ENCODE measurements at places on chromosomes 13 and 19. TPM values are rescaled to one million over a fixed set of nuclear protein-coding genes. Genes with fewer than 3 reads are reported as not detected.
A peak's percentile ranks its signal among the peaks of the same experiment; 100 is the strongest.

- peak; percentile 85 for DNase-seq
These were observed at the start of gene LPAR2 for GRCh38 chr19:19627621-19628500. LPAR2 (minus strand) TSS chr19:19628220; CDS start chr19:19627275, 945 bp downstream.

DNA sequence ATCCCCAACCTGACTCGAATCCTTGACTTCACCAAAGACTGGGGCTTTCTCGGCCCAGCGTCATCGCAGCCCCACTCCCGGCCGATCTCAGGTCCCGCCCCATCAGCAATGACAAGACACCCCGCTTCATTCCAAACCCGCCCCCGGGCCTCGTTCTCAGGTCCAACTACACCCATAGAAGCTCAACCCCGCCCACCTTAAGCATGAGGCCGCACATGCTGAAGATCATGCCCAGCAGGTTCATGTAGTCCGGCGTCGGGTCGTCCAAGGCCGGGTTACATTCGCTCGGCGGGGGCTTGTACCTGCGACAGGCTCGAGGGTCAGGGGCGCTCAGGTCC lies 2.3 kb downstream of the WDR83 start:
- peak; percentile 77 for DNase-seq

DNA sequence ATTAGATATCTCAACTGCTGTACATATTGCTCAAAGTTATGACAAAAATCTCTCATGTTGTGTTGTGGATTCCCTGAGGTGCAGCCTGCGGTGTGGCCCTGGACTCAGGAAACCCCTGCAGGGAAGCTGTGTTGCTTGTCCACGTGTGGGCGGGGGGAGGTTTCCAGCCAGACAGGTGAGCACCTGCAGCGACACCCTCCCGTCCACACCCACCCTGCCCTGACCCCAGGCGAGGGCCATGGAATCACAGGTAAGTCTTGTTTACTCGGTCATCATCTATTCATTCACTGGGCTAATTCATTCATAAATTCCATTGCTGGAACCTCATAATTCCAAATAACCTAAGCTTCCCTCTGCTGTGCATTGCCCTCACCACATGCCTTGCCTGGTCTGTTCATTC lies 14.1 kb downstream of the PLPP2 start:
- no peak for DNase-seq

- DNase-seq: peak; percentile 82
These were observed 6.5 kb upstream of the TIMM50 start for GRCh38 chr19:39474139-39474620.

- no peak for DNase-seq
These were observed 2.5 kb downstream of the ZNF552 start for GRCh38 chr19:57812226-57812625.

GRCh38 chr19:52007806-52008557 lies at the start of gene ZNF615:
ZNF615 (minus strand) TSS chr19:52008211; CDS start chr19:52003711, 4,500 bp downstream.
- DNase-seq: peak; percentile 94

DNA sequence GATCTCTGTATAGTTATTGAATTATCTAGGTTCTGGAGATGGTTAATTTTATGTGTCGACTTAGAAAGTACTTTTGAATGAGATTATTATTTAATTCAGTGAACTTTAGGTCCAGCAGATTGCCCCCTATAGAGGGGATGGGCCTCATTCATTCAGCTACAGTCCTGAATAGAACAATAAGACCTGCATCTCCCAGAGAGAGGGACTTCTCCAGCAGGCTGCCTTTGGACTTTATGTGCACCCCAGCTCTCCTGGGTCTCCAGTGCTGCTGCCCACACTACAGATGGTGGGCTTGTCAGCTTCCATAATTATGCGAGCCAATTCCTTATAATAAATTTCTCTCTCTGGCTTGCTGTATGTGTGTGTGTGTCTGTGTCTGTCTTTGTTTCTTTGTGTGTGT lies 39.3 kb upstream of the KL start:
- no peak for DNase-seq

GRCh38 chr13:35979361-35979951 lies 151.7 kb downstream of the DCLK1 start:
- DNase-seq: no peak

DNA sequence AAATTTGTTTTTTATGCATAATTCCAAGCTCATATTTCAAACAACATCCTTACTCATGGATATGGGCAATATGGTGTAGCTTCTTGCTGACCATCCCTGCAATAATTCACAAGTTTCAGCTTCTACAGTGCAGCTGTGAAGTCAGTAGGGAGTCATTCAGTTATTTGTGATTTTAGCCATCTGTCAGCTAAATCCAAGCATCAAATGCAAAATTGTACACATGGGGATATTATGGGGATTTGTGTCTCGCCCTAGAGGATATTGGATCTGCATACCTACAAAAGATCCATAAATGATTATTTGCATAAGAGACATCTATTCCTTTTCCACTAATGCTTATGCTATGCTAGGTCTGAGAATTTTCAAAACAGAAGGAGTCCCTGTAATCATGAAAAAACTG lies 217.9 kb upstream of the SLITRK5 start:
- DNase-seq: no peak

PEAK3 gene
- total RNA-seq: 4.5 TPM

THSD1 gene
- total RNA-seq: 17.3 TPM

GNA15 gene
- total RNA-seq: 18.6 TPM

CNN1 gene
- total RNA-seq: 27.3 TPM

SIGLEC10 gene
- 12.6 TPM for total RNA-seq

KCNJ14 gene
- 1.1 TPM for total RNA-seq

GFY gene
- total RNA-seq: not detected

All from upper lobe of right lung (tissue), 1 donor.